ENCODE measurements at places on chromosomes 2 and 18. TPM values are rescaled to one million over a fixed set of nuclear protein-coding genes. Genes with fewer than 3 reads are reported as not detected.

The TGFA gene
- 2.7 TPM for total RNA-seq

The IGFBP2 gene
- 121 TPM for total RNA-seq

The FNDC4 gene
- 10.4 TPM for total RNA-seq

The PSMA8 gene
- not detected for total RNA-seq

The PDCL3 gene
- total RNA-seq: 3.0 TPM

The SIGLEC15 gene
- 1.0 TPM for total RNA-seq

The TEX261 gene
- 27.0 TPM for total RNA-seq

The ATL2 gene
- 51.6 TPM for total RNA-seq

The TRIM54 gene
- 0.24 TPM for total RNA-seq

The CHRNG gene
- total RNA-seq: 3.3 TPM

The STAMBP gene
- total RNA-seq: 32.3 TPM

The SPEG gene
- 8.5 TPM for total RNA-seq

The STK25 gene
- 170 TPM for total RNA-seq

The MBP gene
- total RNA-seq: 1.8 TPM

The CCDC74B gene
- total RNA-seq: 5.4 TPM

The TDRD15 gene
- not detected for total RNA-seq

The GALNT3 gene
- total RNA-seq: 3.6 TPM

The PLGLB2 gene
- 0.32 TPM for total RNA-seq

The NCKAP5 gene
- 2.2 TPM for total RNA-seq

The IL37 gene
- total RNA-seq: not detected

The VAMP8 gene
- 3.2 TPM for total RNA-seq

The IL36G gene
- total RNA-seq: not detected

The MTX2 gene
- 29.1 TPM for total RNA-seq

The HK2 gene
- total RNA-seq: 14.1 TPM

The ARHGEF4 gene
- total RNA-seq: 7.4 TPM

The TFCP2L1 gene
- total RNA-seq: 0.16 TPM

The RAB31 gene
- total RNA-seq: 18.9 TPM

The STON1 gene
- 7.5 TPM for total RNA-seq

The ANKRD62 gene
- not detected for total RNA-seq

The REG3G gene
- not detected for total RNA-seq

The HOXD4 gene
- not detected for total RNA-seq

The ESPNL gene
- total RNA-seq: 2.9 TPM

The TLX2 gene
- total RNA-seq: not detected

The TMEM37 gene
- 9.8 TPM for total RNA-seq

The AFF3 gene
- 5.7 TPM for total RNA-seq

Data from epithelial cell of alveolus of lung (primary cell).